K562 (cell line): ENCODE measurements at places on chromosomes 5 and 9. TPM values are rescaled to one million over a fixed set of nuclear protein-coding genes. Genes with fewer than 3 reads are reported as not detected.

MARCOL gene
- not detected in 2 replicates for total RNA-seq

CFAP90 gene
- total RNA-seq, result not detected in 2 replicates

ZNF366 gene
- total RNA-seq, result not detected in 2 replicates

PFN3 gene
- total RNA-seq, result not detected in 2 replicates

ROPN1L gene
- total RNA-seq, result 0.31 and 0.36 TPM in 2 replicates

PCDHB14 gene
- not detected in 2 replicates for total RNA-seq
